ENCODE measurements at places on chromosomes 11 and 22.

DNA sequence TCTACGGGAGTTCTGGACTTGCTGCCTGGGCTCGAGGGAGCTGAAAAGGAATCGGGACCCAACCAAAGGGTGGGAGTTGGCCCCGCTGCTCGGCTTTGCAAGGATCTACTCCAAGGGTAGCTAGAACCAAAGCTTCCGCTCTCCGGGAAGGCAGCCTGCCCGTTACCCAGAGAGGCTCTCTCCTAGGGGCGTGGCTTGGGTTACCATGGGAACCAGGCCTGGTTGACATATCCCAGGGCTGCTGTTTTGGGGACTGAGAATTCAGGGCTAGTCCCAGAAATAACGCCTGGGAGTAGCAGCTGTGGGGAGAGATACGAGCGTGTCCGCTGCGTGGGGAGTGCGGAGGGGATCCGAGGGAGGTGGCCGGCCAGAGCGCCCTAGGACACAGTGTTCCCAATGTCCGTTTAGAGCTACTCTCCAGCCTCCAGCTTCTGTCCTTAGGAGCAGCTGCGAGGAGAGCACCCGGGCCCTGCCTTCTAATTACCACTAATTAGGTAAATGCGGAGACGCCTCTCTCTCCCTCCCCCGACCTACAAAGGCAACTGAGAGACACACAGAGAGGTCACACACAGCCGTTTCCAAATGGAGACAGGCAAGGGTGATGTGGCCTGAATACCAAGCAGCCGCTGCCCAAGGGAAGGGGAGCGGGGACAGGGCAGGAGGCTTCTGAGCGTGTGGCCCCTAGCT, 141.6 kb upstream of the CADM1 start:
- DNase-seq = no peak

- peak; percentile 91 for DNase-seq
Observed at GRCh38 chr22:36659762-36660509, 43.6 kb downstream of the CACNG2 start.

GRCh38 chr22:37018815-37019308, 385 bp downstream of the TST start:
- peak; percentile 65 for DNase-seq

- DNase-seq = no peak
Observed at GRCh38 chr22:25546751-25547150, 17.7 kb upstream of the GRK3 start.

- peak; percentile 53 for DNase-seq
Observed at GRCh38 chr22:37777122-37777687, 30.5 kb upstream of the GCAT start.

DNA sequence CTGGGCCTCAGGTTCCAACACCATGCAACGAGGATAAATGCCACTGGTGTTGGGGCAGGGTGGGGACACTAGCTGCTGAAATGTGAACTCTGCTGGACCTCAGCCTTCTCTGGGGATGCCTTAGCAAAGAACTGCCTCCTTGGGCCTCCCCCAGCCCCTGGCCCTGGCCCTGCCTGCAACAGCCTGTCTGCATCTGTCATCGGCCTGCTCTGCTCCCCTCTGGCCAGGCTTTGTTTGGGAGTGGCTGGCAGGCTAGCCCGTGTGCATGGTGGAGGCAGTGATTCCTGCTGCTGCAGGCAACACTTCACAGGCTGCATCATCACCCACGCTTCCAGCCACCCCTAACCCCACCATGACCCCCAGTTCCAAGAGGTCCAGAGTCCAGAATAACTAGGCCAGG, 11.5 kb upstream of the MYOD1 start:
- DNase-seq = no peak

DNA sequence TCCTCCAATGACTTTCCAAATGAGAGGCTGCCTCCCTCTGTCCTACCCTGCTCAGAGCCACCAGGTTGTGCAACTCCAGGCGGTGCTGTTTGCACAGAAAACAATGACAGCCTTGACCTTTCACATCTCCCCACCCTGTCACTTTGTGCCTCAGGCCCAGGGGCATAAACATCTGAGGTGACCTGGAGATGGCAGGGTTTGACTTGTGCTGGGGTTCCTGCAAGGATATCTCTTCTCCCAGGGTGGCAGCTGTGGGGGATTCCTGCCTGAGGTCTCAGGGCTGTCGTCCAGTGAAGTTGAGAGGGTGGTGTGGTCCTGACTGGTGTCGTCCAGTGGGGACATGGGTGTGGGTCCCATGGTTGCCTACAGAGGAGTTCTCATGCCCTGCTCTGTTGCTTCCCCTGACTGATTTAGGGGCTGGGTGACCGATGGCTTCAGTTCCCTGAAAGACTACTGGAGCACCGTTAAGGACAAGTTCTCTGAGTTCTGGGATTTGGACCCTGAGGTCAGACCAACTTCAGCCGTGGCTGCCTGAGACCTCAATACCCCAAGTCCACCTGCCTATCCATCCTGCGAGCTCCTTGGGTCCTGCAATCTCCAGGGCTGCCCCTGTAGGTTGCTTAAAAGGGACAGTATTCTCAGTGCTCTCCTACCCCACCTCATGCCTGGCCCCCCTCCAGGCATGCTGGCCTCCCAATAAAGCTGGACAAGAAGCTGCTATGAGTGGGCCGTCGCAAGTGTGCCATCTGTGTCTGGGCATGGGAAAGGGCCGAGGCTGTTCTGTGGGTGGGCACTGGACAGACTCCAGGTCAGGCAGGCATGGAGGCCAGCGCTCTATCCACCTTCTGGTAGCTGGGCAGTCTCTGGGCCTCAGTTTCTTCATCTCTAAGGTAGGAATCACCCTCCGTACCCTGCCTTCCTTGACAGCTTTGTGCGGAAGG, 2.9 kb downstream of the APOC3 start:
- DNase-seq = no peak

DNA sequence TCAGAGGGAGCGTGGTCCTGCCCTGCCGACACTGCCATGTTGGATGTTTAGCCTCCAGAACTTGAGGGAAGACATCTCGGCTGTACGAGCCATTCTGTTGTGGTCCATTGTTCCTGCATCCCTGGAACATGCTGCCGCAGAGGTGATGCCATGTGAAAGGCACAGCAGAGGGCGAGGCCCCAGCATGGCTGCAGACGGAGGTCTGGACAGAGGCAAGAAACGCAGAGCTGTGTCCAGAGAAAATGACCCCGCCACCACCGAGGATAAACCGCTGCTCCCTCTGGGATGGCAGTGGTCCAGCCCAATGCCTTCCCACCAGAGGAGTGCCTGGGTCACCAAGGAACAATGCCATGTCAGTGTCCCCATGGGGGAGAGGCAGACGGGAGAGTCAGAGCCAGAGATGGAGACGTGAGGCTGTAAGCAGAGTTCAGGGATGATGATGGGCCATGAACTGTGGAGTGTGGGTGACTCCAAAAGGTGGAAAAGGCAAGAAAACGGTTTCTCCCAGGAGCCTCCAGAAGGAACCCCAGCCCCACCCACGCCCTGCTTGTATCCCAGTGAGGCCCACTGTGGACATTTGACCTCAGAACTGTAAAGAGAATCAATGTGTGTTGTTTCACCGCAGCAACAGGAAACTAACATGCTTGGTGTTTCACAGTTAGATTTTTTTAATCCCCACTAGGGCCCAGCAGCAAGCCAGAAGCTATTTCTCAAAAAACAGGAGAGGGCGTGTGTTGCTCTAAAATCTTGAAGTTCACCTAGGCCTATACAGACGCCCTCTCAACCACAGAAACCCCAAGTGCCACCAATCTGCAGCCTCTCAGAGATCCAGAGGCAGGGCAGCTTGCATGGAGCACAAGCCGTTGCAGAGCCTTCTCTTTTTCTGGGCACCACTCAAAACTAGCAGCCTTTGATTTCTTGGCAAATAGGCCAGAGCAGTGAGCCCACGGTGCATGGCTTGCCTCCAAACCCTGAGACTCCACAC, 1422.9 kb downstream of the TBC1D22A start:
- no peak for DNase-seq

DNA sequence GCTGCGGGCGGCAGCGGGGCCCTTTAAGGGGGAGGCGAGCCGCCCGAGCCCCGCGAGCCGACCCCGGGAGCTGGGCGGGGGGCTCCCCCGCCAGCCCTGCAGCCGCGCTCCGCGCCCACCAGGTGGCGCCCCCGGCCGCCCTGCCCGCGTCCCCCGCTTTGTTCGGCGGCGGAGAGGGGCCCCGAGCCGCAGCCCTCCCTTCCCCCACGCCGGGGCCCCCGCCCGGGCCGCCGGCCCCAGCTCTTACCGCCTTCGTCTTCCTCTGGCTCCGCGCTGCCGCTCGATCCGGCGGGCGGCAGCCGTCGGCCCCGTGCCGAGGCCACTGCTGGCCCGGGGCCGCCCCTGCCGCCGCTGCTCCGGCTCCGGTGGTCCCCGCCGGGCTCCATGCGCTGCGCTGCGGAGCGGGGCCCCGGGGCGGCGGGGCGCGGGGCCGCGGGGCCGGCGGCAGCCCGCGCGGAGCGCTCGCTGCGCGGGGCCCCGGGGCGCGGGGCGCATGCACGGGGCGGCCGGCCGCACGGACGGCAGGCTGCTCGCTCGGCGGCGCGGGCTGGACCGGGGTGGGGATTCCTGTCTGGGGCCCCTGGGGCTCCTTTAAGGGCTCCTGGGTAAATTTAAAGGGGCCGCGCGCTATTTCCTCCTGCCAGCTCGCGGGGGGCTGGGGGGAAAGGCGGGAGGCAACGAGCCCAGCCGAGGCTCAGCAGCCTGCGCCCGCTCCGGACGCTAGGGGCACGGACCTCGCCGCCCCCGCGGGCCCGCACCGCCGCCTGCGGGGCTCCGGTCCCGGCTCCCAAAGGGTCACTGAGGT, at the start of gene ZFTA:
TSS of gene ZFTA (minus strand) at position 539 of the 805 bp plus-strand sequence. CDS start at position 386, 153 bp downstream.
- DNase-seq = peak; percentile 70

DNA sequence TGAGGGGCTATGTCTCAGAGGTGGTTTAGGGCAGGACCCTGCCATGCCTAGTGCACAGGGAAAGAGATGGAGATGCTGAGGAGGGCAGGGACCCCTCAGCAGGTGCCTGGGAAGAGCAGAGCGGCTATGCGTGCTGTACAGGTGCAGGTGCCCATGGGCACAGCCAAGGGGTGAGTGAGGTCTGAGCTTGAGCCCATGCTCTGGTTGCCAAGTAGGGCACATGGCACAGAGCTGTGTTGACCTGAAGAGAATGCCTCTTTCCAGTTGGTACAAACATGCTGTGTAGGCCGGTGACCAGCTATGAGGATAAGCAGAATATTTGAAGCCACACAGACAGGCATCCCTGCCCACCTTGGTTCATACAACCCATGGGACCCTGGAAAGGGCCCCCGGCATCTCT, 65.8 kb upstream of the NECTIN1 start:
- no peak for DNase-seq

GRCh38 chr11:1647901-1648652, 18.5 kb downstream of the KRTAP5-5 start:
- no peak for DNase-seq

GRCh38 chr11:102464859-102465500, 12.4 kb upstream of the TMEM123 start:
- no peak for DNase-seq

GRCh38 chr22:30020511-30020910, 59.8 kb upstream of the HORMAD2 start:
- DNase-seq = no peak

DNA sequence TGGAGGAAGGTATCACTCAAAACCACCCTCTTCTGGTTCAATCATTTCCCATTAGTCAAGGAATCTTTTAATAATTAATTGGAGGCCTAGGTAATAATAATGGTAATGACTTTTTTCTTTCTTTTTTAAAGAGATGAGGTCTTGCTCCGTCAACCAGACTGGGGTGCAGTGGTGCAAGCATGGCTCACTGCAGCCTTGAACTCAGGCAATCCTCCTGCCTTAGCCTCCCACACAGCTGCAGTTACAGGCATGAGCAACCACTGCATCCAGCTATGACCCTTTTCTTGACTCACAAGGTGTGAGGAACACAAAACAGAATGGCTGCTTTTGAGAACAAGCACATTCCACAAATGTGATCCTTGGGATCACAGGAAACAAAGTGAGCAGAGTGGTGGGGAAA, 3.6 kb downstream of the POLDIP3 start:
- no peak for DNase-seq

DNA sequence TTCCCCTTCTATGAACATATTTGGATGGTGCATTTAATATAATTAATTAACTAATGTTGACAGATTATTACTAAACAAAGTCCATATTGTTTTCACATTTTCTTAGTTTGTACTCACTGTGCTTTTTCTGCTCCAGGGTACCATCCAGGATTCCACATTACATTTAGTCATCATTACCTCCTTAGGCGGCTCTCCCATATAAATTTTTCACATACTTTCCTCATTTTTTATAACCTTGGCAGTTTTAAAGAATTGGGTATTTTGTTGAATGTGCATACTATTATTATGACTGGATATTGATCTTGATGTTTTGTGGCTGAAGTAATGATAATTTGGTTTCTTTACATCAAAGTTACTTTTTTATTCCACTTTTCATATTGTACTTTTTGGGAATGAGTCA, 755.6 kb upstream of the ANO3 start:
- DNase-seq = no peak

DNA sequence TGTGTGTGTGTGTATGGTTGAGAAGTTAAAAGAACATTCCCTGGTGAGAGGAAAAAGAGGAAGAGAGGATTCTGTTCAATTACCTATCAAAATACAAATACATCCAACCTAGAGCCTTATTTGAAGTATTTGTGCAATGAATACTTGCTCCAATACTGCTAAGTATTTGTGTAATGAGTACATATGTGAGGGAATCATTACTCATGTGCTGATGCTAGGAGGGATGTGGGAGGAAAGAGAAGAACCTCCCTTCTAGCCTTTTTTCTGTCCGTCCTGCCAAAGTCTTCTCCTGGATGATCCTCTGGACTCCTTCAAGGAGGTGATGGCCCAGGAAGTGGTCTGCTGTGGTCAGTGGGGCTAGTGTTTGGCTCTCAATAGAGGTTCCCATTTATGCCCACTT, 36.0 kb upstream of the ACCSL start:
- DNase-seq = peak; percentile 74

- DNase-seq = peak; percentile 89
Observed at GRCh38 chr11:47863189-47863897, 15.2 kb upstream of the NUP160 start.

DNA sequence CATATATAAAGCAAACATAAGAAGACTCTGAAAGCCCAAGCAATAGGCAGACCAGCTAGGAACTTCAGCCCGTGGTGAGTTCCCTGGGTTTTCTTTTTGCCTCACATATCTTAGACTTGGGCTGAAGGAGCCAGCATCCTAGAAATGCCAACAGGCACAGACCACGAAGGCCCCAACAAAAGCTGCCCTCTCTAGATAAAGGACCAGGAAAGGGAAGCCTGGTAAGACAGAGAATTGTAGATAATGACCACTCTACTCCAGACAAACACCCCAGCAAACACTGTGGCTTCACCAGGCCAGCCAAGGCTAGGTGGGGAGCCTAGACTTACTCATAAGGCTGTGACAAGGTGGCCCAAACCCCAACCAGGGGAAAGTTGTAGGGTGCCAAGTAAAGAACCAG, 11.2 kb downstream of the GAL start:
- DNase-seq = no peak

GRCh38 chr22:47288680-47289079, 526.2 kb downstream of the TBC1D22A start:
- no peak for DNase-seq

Data from cardiac fibroblast (primary cell).